Choroid plexus epithelial cell (primary cell): ENCODE measurements at places on chromosomes 3 and 15.

GRCh38 chr3:23324745-23325144 lies 121.6 kb downstream of the UBE2E2 start:
- peak; percentile 67 for DNase-seq

- DNase-seq: peak; percentile 26
These were observed 143.6 kb downstream of the ANO10 start for GRCh38 chr3:43478118-43478785.

- no peak for DNase-seq
These were observed 124.9 kb downstream of the ZBTB20 start for GRCh38 chr3:115022199-115022598.

DNA sequence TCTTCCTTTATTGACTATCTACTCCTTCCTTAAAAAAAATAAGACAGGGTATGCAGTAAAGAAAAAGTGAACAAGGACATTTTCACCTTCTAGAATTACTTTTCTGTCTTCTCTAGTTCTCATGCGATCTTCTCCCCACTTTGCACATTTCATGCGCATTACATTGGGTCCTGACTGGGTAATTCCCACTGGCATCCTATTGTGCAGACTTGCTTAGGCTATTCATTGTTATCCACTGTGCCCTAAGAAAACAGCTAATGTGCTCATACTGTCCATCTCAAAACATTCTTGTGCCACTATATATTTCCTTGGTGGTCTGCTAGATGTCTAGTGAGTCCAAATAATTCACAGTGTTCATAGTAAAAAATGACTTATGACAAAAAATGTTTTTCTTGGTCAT lies 447.4 kb upstream of the ROBO1 start:
- DNase-seq: no peak

GRCh38 chr3:62128051-62128450 lies 245.3 kb downstream of the FEZF2 start:
- DNase-seq: no peak

DNA sequence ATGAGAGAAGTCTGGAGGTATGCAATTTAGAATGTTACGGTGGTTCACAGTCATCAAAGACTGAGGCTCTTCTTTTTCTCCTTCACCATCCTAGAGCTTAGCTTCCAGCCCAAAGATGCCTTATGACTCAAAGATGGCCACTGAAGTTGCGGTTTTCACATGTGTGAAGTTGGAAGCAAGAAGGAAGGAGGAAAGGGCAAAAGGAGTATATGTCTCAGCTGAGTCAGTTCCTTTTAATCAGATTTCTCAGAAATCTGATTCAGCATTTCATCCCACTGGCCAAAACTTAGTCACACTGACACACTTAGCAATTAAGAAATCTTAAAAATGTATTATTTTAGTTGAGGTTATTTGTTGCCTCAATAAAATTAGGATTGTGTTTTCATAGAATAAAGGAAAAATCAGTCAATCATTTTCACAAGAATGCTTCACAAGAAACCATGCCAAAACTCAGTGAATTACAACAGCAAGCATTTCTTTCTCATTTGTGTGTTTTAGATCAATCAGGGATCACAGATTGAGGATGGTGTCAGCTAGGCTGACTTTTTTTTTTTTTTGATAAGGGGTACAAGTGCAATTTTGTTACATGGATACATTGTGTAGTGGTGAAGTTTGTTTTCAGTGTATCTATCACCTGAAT lies 211.1 kb upstream of the GADL1 start:
- DNase-seq: peak; percentile 89

GRCh38 chr15:66241087-66241907 lies 12.3 kb downstream of the MEGF11 start:
- no peak for DNase-seq

DNA sequence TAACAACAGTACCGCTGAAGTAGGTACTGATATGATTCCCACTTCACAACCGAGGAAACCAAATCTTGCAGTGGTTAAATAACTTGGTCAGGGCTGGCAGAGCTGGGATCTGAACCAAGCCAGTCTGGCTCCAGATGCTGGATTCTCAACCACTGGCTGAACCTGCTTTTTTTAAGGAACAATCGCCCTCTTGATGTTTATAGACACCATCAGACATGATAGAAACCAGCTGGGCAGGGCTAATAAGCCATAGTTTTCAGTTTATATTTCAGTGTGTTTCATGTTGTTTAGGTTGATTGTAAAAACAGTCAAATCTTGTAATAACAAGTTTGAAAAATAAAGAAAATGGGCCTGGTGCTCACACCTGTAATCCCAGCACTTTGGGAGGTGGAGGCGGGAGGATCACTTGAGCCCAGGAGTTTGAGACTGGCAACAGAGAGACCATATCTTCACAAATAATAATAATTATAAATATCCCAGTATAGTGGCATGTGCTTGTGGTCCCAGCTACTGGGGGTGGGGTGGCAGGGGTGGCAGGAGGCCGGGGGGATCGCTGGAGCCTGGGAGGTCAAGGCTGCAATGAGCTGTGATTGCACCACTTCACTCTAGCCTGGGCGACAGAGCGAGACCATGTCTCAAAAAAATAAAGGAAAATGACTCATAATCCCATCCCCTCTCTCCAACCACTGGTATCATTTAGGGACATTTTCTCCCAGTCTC lies 36.7 kb downstream of the XYLB start:
- no peak for DNase-seq

- no peak for DNase-seq
These were observed 4.6 kb upstream of the DAG1 start for GRCh38 chr3:49465270-49466034.

- peak; percentile 36 for DNase-seq
These were observed 49.8 kb downstream of the IQSEC1 start for GRCh38 chr3:13023235-13023970.

GRCh38 chr15:24985224-24985623 lies 30.4 kb downstream of the SNRPN start:
- DNase-seq: no peak

GRCh38 chr3:157542711-157543500 lies 39.7 kb upstream of the VEPH1 start:
- peak; percentile 75 for DNase-seq

DNA sequence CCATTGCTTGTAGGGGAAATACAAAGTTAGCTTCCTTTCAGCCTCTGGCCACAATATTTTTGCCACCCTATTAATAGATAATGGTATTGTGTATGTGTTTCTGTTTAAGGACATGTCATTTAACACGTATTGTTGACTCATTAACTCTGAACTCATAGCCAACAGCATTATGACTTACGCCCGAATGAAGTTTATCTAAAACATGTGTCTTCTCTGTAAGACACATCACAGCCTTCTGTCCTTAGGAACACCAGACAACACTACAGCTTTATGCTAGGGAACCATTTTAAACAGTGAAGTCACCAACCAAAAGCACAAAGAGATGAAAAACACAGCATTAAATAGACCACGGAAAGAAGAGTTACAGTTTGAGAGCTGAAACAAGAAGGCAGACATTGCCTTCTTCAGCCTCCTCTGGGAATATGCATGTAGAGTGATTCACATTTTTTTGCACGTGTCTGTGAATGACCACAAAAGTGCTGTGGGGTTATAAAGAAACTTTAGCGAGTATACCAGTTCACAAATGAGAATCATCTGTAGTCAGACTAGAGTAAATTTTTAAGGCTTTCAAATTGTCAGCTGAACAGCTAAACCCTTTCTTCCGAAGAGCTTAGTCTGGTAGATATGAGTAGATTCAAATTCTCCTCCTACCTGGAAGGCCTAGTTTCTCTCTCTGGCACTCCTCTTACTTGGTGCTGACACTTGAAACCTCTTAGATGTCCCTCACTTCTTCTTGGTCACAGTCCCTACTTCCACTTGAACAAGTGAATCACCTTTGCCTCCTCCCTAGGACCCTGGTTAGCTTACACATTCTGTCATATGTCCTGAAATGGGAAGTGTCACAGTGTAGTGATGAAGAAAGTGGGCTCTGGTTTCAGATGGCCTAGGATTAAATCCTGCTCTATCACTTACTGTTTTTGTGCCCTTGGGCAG lies 32.2 kb downstream of the MCTP2 start:
- DNase-seq: no peak

GRCh38 chr3:51967384-51968169 lies at the start of gene PCBP4:
Gene PCBP4, minus strand, starts transcription at chr3:51967454. Its CDS starts 6,214 bp downstream, at chr3:51961240.
- DNase-seq: no peak

- peak; percentile 3 for DNase-seq
These were observed 41.6 kb downstream of the PYDC2 start for GRCh38 chr3:191502583-191502982.

DNA sequence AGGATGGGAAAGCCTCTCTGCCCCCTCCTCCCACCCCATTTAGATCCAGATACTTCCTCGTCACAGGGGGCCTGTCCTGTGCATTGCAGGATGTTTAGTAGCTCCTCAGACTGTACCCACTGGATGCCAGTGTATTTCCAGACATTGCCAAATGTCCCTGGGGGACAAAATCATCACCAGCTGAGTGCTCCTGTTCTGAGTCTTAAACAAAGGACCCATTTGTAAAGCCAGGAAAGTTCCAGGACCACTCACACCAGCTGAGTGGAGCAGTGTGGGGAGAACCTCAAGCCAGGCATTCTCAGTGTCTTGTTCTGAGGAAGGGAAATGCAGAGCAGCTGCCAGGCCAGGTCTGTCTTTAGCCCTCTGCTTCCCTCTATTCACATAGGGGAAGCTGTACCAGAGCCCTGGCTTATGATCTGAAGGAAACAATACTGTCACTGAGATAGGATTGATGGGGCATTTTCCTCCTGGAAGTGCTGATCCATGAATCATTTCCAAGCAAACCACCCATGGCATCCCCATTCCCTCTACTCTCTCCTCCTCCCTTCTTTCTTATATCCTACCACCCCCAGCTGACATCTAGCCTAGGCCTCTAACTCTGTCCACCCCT lies 67.4 kb upstream of the MEX3B start:
- no peak for DNase-seq

DNA sequence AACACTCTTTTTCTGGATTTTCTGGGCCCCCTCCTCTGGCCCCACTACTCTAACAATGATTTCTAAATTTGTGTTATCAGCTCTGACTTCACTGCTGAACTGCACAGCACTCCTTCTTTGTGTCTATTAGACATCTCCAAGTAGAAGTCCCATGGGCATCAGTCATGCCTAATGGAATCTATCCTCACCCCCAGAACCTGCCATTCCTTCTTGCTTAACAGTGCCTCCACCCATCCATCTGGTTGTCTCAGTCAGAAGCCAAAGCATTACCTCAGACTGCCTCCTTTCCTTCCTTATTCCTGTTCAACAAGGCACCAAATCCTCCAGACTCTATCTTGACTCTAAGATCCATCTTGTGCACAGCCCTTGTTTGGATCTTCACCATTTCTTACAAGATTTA lies 36.2 kb downstream of the SSR3 start:
- DNase-seq: no peak

GRCh38 chr3:160331127-160331937 lies 67.7 kb downstream of the IFT80 start:
- DNase-seq: peak; percentile 92

GRCh38 chr15:67050522-67051087 lies 14.8 kb upstream of the SMAD3 start:
- no peak for DNase-seq

DNA sequence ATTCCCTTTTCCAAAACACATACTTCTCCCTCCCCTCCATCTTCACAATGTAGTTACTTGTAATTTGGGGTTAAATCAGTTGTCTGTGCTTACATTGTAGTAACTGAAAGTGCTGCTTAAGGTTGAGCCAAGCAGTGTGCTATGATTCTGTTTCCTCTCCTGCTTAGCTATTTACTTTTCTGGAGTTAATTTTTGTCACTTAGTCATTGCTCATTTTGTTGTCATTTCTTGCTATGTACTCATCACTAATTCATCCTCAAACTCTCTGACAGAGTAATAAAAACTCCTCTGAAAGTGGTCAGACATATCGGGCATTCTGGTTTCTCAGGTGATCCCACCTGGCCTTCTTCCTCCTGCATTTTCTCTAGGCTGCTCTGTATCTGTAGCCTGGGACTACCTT lies 80.7 kb downstream of the PPARG start:
- no peak for DNase-seq

- DNase-seq: no peak
These were observed 151.0 kb downstream of the ALDH1A2 start for GRCh38 chr15:57914350-57915055.

DNA sequence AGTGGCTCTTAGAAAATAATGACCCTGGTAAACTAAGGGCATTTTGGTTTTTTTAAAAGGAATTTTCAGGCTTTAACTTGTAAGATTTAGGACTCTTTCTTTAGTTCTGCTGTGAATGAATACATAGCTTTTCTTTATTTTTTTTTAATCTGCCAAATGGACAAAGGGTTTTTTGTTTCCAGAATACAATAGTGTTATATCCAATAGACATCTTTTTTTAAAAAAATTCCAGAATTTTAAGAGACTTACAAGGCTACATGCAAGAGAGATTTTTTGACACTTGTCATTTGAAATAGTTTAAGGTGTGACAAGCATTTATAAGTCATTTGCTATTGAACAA lies 38.1 kb downstream of the SETMAR start:
- no peak for DNase-seq

GRCh38 chr3:195134431-195134830 lies 136.5 kb downstream of the XXYLT1 start:
- DNase-seq: no peak

DNA sequence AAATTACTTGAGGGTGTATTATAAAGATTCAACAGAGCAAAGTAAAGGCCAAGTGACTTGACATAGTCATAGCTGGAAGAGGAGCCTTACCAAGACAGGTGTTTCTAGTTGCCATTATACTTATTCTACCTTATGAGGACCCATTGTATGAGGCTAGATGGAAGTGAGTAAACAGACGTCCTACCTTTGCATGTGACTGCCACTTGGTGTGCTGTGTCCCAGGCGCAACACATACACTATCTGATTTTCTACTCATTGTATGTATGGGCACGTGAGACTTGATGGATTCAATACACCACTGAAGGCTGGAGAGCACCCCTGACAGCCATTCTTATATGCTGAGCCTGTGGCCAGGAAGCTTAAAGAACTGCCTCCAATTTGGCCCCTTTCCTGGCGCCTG lies 40.5 kb downstream of the BOC start:
- no peak for DNase-seq
